Stimulated activated CD8-positive, alpha-beta memory T cell treated with anti-CD3 and anti-CD28 coated beads, Interleukin-12 subunit alpha, Interleukin-12 subunit beta, amount 100 ng/mL, for 1 hour (primary cell): ENCODE measurements at places on chromosomes 2 and 18.

DNA sequence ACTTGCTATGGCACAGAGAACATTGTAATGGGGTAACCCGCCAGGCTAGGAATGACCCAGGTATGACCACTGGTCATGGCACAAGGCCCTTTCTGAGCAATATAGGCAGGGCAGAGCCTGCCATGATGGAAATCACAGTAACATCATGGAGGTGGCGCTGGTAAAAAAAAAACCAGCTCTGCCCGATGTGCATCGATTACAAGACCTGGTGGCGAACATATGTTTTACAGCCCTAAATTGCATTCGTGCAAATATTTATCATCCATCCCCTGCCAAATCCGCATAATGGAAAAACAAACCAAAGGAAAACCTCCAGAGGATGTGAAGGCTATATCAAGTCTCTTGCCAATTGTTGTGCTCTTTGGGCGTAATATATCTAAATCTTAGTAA is 60.6 kb downstream of the SEMA4F start:
- DNase-seq = no peak

DNA sequence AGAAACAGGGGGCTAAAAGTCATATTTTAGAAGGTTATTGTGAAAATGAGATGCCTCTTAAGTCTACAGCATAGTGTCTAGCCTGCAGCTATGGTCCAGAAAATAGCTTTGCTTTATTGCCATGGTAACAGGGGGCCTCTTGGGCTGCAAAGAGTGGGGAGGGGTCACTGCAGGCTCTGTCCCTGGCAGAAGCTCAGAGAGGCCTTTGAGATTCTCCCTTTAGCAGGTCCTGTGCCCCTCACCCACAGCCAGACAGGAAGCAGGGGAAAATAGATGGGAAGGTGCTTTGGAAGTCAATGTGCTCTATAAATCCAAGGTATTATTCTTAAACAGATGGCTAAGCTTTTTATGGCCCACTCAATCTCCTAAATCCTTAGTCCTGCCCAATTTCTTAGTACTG is 1021.3 kb upstream of the GYPC start:
- no peak for DNase-seq

DNA sequence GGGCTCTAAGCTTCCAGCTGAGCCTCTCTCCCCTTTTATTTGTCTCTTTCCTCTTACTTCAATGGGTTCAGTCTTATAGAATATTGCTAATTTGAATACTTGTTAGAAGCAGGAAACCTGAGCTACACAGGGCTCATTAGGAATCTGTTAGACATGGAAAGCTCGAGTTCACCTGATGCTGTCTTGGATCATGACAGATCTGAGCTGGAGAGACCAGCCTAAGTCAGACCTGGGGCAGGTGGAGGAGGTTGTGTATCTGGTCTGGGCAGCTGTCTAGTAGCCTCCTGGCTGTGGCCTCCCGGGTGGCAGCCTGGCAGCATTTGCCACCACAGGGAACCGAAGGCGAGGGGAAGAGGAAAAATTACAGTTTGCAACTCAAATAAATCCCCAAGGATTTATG is 185.9 kb downstream of the ICOS start:
- no peak for DNase-seq

GRCh38 chr2:123453046-123453700 is 571.9 kb upstream of the CNTNAP5 start:
- DNase-seq = no peak

DNA sequence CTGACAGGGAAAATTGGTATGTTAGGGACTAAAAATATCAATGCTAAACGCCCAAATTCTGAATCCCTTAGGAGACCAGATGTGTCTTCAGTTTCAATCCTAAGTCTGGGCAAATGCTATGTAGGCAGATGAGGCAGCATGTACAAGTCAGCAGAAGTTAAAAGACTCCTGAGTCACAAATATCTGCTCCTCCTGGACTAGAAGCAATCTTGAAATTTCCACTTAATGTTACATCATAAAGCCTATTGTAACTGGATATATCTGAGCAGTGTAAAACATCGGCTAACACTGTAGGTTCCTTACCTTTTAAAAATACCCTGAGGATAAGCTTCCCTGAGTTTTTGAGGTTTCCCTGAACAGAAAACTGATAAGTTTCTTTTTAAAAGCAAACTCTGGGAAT is 1087.6 kb upstream of the PIK3C3 start:
- DNase-seq = no peak

GRCh38 chr2:85134896-85135659 is 1.9 kb downstream of the TCF7L1 start:
- no peak for DNase-seq

GRCh38 chr2:224517963-224518362 is 67.2 kb downstream of the CUL3 start:
- DNase-seq = no peak
